ENCODE measurements at places on chromosomes 1 and 21. TPM values are rescaled to one million over a fixed set of nuclear protein-coding genes. Genes with fewer than 3 reads are reported as not detected.

DNA sequence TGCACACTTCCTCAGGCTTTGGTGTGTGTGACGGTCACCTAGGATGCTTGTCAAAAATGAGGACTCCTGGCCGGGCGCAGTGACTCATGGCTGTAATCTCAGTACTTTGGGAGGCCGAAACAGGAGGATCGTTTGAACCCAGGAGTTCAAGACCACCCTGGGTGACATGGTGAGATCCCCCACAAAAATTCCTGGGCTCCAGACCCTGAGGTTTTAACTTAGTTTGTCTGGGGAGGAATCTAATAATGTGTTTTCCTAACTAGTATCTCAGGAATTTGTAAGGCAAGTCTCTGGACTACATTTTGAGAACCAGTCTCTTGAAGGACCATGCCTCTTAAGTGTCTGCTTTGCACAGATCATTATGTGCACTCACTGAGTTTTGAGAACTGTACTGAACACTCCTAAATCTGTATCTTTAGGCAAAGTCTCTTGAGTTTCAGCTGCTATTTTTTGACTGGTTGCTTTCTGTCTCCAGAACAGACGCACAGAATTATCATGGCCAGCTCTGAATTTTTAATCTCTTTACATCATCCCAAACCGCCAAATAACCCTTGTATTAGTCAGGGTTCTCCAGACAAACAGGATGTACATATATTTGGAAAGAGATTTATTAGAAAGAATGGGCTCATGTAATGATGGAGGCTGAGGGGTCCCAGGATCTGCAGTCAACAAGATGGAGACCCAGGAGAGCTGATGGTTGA, 45.5 kb upstream of the VANGL1 start:
- no peak for DNase-seq

- no peak for DNase-seq
These were observed 12.8 kb downstream of the PRDX6 start for GRCh38 chr1:173489929-173490328.

GRCh38 chr1:211648980-211649934, 26.2 kb downstream of the NEK2 start:
- no peak for DNase-seq

RGS13 gene
- total RNA-seq: not detected

DNA sequence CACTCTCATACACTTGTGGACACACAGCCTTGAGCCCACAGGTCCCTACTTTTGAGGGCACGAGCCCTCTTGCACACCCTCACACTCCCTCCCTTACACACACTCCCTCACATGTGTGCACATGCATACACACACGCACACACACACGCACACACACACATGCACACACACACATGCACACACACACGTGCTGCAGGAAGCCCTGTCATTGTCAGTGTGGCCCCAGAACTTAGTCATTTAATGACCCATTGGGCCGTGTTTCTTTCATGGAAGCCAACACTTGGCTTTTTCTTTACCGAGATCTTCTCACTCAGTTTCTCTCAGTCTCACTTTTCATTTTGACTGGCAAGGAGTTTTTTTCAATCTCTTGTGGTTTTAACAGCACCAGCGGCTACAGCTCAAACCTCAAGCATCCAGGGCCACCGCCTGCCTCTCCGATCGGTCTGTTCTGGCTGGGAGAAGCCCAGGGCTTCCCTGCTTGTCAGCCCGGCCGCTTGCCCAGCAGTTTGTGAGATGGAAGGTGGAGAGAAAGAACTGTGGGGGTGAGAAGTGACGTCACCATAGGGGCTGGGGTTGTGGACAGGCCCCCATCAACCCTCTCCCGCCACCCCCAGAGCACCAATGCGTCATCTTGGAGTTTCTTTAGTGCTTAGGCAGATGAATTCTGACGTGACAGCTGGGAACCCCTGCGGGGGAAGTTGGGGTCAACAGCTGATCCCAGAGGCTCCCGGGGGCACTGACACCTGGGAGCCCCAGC, 15.8 kb upstream of the TNFRSF8 start:
- DNase-seq: no peak

CCDC181 gene
- total RNA-seq: 7.3 TPM

GRCh38 chr1:155171836-155172731, 1.0 kb downstream of the KRTCAP2 start:
- no peak for DNase-seq

DNA sequence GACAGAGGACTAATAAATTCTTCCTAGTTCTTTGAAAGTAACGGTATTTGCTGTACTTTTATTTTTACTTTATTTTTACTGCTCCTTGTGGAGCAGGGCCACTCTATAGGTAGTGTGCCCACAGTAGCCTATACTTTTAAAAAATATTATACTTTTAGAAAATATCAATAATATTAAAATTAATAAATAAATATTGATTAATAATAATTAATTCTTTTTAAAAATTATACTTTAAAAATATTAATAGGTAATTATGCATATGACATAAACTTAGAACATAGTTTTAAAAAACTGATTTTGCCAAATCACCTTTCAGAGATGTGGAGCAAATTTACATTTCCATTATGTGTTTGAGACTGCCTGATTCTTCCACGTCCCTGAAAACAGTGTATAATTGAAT, 30.8 kb downstream of the ZBED6 start:
- DNase-seq: no peak

GRCh38 chr1:3651930-3652547, at the start of gene TP73:
TP73 (plus strand) TSS chr1:3652516; CDS start chr1:3682366, 29,850 bp downstream.
- no peak for DNase-seq

DNA sequence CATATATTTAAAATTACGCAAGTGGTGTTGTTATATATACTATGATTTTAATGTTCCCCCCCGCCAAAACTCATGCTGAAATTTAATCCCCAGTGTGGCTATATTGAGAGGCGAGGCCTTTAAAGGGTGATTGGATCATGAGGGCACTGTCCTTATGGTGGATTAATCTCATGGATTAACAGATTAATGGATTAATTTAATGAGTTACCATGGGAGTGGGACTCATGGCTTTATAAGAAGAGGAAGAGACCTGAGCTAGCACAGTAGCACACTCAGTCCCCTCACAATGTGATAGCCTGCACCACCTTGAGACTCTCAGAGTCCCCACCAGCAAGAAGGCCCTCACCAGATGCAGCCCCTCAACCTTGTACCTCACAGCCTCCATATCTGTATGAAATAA, 34.8 kb downstream of the C1orf198 start:
- DNase-seq: no peak

DNA sequence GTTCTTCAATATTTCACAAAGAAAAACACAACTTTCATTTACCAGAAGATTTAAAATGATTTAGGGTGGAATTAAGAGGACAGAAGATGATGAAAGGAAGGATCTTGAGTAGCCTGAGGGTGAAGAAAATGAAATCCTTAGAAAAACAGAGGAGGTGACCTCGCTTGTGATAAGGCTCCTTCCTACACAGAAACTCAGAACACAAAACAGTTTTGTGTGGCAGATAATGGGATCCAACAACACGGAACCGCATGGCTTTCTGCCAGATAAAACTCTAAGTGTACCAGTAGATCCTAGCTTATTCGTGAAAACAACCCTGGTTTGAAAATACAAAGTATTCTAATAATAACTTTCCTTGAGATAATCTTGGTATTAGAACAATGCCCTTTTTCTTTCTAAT, 74.0 kb upstream of the EXO1 start:
- no peak for DNase-seq

RCSD1 gene
- 0.22 TPM for total RNA-seq

DNA sequence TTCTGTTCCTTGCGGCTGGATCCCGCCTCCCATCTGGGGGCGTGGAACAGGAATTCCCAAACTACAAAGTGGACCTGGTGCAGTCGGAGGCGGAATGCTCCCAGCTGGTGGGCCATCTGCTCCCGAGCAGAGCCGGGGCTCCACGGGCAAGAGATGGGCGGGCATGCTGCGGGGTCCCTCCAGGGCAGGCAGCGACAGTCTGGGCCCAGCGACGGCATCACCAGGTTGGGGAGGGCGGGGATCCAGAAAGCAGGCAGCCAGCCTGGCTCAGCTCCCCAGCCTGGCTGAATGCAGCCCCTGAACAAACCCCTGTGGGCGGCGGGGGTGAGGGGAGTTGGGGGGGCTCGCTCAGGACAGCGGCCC, 3.6 kb downstream of the MEGF6 start:
- no peak for DNase-seq

DNA sequence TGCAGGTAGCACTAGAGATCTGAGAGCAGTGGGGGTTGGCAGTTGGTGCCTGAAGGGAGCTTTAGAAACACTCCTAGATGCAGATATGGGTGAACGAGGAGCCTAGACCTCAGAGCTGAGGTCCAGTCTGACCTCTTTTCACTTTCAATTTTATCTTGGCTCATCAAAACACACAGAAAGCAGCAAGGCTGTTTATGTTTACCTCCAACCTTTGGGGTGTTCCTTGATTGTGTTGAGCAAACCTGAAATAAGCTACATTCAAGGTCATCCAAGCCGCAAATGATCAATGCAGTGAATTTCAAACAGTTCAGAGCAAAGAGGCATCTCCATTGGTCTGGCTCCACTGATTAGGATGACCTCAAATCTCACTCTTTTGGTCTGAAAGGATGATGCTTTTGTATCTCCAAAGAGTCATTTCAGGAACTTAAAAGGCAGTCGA, 1.3 kb downstream of the LY9 start:
- no peak for DNase-seq

GRCh38 chr21:45285266-45285931, 2.3 kb downstream of the POFUT2 start:
- DNase-seq: no peak

CIART gene
- total RNA-seq: 1.9 TPM

PPIH gene
- 53.4 TPM for total RNA-seq

PRKAA2 gene
- total RNA-seq: 8.6 TPM
